ENCODE measurements at places on chromosomes 6 and 20. TPM values are rescaled to one million over a fixed set of nuclear protein-coding genes. Genes with fewer than 3 reads are reported as not detected.

ZBTB9 gene
- polyA plus RNA-seq: 10.0 TPM

PRELID3B gene
- polyA plus RNA-seq: 49.5 TPM

DNA sequence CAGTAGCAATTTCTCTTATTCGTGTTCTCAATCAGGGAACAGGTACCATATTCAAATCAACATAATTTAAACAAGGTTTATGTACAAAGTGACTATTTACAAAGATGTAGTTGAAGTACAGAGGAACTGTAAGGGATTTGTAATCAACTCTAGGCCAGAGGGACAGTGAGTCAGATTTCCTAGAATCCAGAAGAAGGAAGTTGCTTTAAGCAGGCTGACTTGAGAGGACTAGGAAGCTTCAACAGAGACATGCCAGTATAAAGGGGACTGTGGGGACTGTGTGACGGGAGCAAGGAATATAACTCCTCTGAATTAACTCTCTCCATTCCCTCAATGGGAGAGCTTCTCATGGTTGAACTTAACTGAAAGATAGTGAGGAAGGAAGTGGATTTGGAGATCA is 427.4 kb upstream of the JAG1 start:
- peak; percentile 28 for DNase-seq

DNA sequence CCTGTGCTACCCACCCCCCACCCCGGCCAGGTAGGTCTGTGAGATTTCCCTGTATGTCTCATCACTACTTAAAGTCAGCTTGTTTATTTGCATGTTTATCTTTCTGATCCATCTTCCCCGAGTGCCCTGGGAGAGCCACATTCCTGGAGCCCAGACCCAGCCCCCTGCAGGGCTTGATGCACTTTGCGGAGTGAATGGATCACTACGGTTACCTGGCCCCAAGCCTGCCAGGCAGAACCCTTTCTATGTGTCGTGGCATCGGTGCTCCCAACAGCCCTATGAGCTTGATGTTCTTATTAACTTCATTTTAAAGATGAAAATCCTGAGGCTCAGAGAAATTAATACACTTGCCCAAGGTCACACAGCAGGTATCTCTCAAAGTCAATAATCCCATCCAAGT is 13.6 kb upstream of the SLCO4A1 start:
- DNase-seq: no peak

DNA sequence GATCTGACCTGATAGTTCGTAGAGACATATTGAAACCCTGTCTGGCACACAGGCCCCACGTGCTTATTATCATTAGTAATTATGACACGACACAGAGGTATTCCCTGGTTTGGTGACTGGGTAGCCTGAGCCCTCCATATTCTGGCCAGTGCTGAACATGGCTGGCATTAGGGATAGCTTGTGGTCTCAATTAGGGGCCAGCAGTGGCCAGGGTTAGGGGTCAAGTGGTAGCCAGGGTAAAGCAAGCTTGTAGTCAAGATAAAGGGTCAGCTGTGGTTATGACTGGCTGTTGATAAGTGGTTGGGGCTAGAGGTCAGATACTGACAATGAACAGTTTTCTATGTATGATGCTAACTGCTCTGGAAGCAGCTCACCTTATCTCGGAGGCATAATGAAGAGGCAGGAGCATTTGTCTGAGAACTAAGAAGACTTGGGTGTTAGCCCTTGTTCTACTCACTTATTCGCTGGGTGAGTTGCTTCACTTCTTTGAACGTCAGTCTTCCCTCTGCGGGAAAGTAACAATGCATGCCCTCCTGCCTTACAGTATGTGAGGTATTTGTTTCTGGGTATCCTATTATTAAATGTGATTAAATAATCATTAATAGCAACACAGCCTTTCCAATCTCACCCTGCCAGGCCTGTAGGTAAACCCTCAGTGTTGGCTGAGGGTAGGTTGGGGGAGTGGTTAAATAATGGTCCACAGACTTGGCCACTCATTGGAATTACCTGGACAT is 66.7 kb downstream of the VEGFA start:
- DNase-seq: no peak

DNA sequence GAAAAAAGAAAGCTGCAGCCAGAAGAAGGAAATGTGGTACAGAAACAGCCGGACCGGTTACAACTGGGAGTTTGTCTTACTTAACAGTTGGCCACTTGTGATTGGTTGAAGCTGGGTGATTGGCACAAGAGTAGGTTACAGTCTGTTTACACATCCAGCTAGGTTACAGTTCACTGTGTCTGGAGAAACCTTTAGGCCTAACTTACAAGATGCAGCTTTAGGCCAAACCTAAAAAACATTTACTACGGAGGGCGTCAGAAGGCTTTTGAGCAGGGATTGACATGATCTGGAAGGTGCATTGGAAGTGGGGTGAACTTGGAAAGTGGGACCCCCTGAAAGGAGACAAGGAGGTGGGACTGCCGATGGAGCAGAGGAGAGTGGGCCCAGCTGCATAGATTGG is 122.3 kb downstream of the BANF2 start:
- no peak for DNase-seq

SGK2 gene
- polyA plus RNA-seq: not detected

SNAP91 gene
- not detected for polyA plus RNA-seq

DNA sequence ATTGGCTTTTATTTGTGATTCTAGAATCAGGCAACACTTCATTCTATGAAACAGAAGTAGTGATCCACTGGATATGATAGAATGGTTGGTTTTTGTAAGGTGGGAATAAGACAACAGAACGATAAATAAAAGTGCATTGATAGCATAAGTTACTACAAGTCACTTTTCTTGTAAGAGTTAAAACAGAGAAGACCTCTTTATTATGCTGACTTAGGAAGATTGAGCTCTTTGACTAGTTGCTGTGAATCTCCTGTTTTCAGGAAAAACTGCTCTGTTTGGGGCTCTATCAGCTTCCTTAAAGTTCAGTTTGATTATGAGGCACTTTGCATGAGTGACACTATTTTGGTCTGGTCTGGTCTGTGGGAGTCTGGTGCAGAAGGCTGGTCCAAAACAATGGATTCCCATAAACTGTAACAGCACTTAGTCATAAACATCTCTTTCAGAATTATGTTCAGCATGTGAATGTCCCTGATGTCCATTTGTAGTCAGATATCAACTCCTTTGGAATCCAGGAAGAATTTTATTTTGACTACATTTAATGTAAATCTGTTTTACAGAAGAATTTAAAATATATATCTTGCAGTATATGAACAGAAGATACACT is 35.0 kb upstream of the DSE start:
- no peak for DNase-seq

DNA sequence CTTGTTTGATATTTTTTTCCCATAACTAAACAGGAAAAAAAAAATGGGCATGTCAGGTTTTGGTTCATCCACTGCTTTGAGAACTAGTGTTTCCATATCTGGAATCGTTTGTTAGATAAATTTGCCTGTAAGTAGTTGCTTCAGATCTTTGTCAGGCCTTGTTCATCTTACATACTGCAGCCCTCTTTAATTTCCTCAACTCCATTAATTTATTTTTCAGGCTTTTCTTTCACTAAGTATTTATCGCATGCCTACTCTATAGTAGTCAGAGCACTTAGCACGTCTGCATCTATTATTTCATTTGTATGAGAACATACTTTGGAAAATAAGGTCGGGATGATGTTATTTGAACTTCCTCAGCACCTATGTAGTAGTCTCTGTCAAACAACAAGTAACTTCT is 80.9 kb downstream of the CAP2 start:
- DNase-seq: no peak

- peak; percentile 2 for DNase-seq
Observed at GRCh38 chr6:163180874-163181541, 233.5 kb upstream of the QKI start.

MACROD2 gene
- polyA plus RNA-seq: 0.32 TPM

CLPSL1 gene
- polyA plus RNA-seq: not detected

DNA sequence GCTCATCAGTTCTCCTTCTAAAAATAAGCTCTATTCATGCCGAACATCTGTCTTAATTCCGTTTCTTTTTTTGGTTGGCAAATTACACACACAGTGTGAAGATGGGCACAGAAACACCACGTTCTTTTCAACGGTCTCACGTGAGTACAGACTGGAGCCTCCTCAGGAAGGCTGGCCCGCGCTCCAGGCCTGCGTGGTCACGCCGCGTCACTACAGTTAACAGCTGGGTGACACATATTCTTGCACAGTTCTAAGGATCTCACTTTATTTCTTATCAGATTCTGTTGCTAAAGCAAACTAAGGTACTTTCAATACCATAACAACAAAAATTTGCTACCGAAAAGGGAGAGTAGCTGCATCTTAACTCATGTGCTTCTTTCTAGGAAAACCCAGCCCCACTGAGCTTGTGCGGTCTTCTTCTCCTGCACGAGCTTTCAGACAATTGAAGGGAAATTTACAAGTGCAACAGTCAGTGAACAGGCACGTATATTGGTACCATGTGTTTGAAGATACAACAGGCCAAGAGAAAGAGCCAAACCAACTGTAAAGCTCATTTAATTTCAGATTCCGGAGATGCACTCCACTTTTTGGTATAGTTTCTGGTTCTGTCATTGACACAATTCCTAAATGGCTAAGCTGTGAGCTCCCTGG is 55.6 kb upstream of the MPC1 start:
- DNase-seq: no peak

CLVS2 gene
- not detected for polyA plus RNA-seq

- no peak for DNase-seq
Observed at GRCh38 chr6:138129190-138129589, 22.0 kb upstream of the PERP start.

DNA sequence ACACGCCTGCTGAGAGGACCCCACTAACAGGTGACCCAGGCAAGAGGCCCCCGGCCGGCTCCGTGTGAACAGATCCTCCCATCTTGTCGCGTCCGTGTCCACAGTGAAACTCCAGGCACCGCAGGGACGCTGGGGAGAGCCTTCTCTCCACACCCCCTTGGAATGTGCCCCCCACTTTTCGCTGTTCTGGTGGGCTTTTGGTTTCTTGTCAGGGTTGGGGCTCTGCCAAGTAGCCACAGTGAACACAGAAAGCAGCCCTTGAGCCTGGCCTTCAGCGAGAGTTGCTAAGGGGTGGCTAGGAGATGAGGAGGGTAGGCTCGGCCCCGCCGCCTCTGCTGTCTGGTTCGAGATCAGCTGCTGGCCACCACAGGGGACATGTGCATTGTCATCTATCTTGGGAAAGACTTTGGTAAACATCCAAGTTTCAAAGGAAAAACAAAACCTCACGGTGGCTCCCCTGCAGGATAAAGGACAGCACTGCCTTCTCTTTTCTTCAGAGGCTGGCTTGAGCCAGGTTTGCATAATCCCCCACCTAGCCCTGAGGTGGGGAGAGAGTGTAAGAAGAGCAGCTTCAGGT is 22.7 kb downstream of the SYNDIG1 start:
- no peak for DNase-seq

DNA sequence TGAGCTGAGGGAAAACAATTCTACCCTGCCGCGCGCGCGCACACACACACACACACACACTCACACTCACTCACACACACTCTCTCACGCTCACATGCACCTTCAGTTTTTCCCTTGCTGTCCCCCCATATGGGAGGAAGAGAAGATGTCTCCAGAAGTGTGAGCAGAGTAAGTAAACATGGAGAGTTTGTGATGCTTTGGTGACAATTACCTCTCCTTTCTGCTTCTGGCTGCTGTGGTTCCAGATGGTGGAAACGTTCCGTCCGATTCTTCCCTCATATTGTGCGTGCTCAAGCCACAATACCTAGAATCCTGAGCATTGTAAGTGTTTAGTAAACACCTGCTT is 86.7 kb downstream of the LINC00237 start:
- no peak for DNase-seq

- DNase-seq: peak; percentile 20
Observed at GRCh38 chr20:16292226-16292880, 280.9 kb downstream of the KIF16B start.

- DNase-seq: no peak
Observed at GRCh38 chr6:157361886-157362285, 19.1 kb upstream of the ZDHHC14 start.

DNA sequence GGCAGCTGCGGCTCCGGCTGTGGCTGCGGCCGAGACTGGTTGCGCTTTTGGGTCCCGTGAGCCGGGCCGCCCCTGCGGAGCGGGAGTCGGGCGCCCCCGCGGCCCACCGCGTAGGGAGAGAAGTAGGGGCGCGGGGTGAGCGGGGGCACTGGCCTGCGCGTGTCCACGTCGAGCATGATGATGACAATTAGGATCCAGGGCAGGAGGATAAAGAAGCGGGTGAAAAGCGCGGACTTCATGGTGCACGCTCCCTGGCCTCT is 739 bp downstream of the B3GAT2 start:
- peak; percentile 1 for DNase-seq

ENPP4 gene
- polyA plus RNA-seq: 0.18 TPM

DNA sequence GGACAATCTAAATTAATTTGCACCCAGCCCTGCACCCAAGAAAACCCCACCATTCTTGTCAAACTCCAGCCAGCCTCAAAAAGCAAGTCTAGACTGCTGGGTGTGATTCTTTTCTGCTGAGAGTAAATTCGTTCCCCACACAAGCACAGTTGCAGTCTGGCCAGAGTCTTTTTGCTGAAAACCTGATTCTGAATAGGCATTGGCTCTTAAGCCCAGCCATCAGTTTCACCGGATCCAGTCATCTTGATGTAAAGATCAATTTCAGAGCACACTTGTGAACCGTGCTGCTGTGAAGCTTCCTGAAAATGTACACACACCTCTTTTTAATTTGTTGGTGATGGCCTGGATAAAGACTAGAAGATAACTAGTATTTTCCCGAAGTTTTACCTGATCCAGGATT is 159.4 kb upstream of the GGTLC1 start:
- no peak for DNase-seq

DNA sequence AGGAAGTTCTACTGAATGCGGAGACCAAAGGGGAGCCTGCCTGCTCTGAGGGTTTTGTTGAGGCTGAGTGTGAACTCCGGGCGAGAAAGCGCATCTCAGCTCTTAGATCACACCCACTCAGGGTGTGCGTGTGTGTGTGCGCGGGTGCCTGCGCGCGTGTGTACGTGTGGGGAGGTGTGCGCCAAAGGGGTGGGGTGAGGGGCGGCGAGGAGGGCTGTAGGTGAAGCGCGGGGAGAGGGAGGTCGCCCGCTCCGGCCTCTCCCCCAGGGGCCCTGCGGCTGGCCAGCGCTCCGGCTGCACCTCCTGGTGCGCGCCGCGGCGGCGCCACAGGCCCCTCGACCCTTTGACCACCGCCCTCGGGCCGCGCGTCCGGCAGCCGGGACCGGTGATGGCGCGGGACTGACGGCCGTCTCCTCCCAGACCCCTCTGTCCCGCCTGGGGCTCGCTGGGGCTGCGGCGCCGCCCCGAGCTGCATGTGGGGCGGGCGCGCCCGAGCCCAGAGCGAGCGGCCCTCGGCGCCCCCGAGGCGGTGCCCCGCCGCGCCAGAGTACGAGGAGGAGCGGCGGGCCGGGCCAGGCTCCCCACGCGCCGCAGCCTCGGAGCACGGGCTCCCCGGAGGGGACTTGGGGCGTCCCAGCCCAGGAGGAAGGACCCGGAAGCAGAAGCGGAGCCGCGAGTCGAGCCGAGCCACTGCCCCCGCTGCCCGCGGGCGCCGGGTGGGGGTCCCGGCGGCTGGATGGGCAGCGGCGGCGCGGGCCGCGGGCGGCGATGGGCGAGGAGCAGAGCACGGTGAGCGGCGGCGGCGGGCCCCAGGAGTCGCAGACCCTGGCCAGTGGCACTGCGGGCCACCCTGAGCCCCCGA is at the start of gene RNF217:
Gene RNF217, plus strand, starts transcription at position 661 of the 862 bp plus-strand sequence. Its CDS starts 108 bp downstream, at position 769.
- DNase-seq: peak; percentile 62
